NCI-H2029 (cell line): ENCODE measurements at places on chromosomes 12 and 14.

- no peak for DNase-seq
These were observed 21.5 kb downstream of the DYRK2 start for GRCh38 chr12:67669934-67670631.

DNA sequence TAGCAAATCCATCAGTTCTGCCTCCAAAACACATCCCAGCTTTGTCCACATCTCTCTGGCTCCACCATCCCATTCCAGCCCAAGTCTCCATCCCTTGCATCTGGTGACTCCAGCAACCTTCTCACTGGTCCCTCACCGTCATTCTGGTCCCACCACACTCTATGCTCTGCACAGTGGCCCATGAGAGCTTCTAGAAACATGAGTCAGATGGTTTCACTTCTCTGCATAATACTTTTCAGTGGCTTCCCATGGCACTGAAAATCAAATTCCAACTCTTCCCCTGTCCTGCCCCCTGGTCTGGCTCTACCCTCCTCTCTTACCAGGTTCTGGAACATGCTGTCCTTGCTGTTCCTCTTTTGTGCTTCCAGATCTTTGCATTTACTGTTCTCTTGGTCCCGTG lies 17.2 kb upstream of the C12orf76 start:
- no peak for DNase-seq

DNA sequence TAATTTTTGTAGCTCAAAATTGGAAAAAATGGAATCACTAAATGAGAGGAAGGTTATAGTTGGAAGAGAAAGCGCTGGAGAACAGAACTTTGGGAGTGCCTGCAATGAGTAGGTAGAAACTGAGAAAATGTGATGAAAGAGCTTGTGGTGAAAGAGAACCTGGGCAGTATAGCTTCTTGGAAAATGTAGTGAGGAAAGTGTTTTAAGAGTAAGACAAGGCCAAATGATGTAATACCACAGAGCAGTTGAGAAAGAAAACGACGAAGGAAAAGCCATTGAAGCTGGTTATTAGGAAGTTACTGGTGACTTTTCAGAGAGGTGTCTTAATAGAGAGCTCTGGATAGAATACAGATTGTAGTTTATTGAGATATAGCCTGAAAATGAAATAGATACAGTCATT lies 255.3 kb downstream of the AEBP2 start:
- no peak for DNase-seq

GRCh38 chr12:75565795-75566194 lies 54.4 kb upstream of the KRR1 start:
- DNase-seq: no peak

DNA sequence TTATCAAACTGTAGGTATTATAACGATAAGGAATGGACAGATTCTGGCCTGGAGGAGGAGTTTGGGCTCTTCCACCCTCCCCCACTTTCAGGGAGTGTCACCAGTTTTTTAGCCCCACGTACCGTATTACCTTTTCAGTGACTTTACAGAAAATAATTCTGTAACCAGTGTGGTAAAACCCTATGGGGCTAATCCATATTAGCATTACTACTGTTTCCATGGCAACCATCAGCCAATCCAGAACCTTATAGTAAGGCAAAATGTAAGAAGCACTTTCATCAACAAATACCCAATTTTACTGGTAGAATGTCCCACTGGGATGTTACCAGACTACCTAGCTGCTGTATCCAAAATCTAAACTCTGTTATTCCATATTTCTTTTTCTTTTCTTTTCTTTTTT lies 50.7 kb downstream of the BICDL1 start:
- DNase-seq: no peak

DNA sequence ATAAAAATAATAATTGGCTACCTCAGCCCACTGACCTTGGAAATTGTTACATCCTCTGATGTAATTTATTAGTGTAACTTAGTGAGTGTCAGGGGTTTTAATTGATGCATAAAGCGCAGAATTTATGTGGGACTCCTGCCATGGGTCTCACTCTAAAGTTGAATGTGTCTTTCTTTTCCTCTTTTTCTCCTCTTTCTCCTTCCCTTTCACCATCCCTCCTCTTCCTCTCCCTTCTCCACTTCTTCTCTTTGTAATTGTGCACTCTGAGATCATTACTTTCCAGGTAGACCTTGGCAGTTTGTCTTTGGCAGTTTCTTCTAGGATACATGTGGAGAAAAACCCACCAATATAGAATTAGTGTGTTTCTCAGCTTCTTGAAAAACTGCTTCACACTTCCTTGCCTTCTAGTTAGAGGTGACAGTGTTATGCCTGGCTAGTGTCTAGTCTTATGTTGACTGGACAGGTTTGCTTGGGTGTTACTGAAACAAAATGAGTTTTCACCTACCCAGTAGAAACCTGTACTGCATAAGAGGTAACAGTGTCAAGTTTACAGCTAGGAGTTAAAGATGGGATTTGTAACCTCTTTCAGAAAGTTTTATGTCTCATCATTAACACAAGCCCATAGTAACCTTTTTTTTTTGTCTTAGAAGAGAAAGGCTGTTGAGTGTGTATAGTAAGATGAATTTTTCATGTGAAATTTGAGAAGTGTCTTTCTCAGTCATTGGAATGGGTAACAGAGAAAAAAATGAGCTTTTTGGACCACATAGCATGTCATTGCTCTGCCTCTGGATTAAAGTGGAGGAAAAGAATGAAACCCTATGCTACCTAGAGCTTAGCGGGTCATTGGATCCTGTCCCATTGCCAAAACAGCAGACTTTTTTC lies 18.6 kb downstream of the PELI2 start:
- no peak for DNase-seq

- no peak for DNase-seq
These were observed 63.9 kb upstream of the MAP1LC3B2 start for GRCh38 chr12:116495260-116495659.

- DNase-seq: no peak
These were observed 14.4 kb downstream of the TMTC1 start for GRCh38 chr12:29769162-29769858.

DNA sequence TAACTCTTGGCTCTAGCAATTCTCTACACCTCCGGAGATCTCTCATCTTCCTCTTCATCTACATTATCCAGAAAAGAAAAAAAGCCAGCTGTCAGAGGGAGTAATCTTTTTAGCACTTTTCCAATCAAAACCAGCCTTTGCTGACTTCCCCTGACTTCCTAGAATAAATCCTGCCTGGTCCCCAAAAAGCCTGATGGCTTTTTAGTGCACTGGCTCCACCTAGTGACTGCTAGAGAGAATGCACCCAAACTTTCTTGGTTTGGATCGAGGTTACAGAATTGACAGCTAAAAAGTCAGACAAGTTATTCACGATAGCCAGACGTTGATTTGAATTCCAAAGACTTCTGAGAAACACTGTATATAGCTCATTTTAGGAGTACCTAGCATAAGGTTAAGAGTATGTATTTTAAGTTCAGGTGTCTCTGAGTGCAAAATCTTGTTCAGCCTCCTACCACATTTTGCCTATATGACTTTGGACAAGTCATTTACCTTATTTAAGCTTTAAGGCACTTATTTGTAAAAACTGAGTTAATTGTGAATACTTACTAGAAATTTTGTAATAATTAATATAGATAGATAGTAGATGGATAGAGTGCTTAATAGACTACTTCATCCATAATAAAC lies 185.7 kb upstream of the GRIN2B start:
- DNase-seq: peak; percentile 4

GRCh38 chr14:104554608-104555429 lies 24.7 kb upstream of the C14orf180 start:
- no peak for DNase-seq

DNA sequence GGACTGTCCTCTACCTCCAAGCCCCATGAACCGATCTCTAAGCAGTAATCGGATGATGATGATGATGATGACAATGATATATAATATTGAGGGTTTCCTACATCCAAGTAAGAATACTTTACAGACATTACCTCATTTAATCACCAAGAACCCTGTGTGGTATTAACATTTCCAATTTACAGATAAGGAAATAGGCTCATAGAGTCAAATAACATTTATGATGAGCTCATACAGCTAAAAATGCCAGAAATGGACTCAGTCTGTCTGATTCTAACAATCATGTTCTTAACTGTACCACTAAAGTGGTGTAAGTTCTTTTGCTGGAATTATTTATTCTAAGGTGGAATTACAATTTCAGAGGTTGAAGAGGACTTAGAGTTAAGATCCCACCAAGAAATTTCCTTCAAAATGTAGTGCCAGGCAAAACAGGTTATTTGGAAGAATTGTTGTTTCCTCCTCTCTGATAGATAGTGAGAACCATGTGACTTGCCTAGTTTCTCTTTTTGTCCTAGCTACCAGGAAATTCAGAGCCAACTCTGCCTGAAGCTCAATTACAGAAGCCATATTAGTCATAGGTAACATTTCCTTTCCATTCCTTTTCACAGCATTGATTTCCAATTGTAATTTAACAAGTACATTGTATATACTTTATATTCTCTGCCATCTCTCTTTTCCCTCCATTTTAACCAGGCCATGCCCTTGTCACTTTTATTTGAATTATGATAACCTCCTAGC lies 23.8 kb upstream of the CCDC175 start:
- DNase-seq: no peak

- peak; percentile 97 for DNase-seq
These were observed 34.5 kb downstream of the PRKCH start for GRCh38 chr14:61355892-61356325.

DNA sequence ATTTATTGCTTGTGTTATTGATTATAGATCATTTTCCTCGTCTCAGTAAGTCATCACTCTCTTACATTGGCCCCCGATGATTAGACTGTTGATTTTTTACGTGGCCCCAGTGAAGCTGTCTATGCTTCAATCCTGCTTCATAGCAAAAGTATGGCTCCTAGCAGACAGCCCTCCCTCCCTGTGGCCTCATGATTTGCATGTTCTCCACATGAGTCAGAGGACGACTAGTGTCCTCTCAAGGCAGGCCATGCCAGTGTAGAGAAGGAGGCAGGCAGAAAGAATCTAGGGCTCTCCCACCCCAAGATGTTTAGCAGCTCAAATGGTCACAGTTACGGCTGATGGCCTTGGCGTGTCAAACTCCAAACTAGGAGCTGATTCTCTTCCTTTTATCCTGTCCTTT lies 59.6 kb downstream of the FIGNL2 start:
- no peak for DNase-seq

- no peak for DNase-seq
These were observed 230.9 kb upstream of the DDHD1 start for GRCh38 chr14:53384073-53384472.

- no peak for DNase-seq
These were observed 305.6 kb upstream of the DIO3 start for GRCh38 chr14:101255765-101256125.

DNA sequence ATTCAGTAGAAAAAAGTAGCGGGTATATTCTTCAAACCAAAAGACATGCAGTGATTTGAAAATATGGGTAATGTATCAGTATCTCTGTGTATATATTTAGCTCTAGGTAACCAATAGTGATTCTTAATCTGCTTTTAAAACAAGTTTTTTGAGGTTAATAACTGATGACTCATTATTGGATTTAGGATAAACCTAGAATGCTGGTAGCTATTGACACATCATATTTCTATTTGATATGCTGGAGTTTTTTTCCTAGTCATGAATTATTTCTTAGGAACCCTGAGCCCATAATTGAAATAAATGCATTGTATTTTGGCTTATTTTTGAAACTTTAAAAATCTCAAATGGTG lies 15.5 kb downstream of the ARF6 start:
- no peak for DNase-seq

DNA sequence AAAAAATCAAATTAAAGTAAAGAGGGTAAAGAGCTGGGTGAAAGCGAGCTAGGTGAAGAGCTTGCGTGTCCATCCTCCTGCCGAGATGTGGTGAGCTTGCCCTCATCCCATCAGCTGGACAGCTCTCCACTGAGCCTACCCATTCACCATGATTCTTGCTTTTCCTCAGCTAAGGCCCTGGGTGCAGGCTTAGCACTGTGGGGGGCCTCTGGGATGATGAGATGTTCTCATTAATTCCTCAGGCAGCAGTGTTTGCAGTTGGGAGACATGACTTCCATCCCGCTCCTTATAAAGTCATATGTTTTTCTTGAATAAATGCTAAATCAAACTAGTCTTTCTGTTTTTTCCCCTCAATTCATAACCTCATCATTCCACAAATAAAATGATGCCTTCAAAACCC lies 18.0 kb downstream of the PHLDA1 start:
- DNase-seq: no peak
